Activated CD4-positive, alpha-beta T cell treated with anti-CD3 and anti-CD28 coated beads for 36 hours (primary cell): ENCODE measurements at places on chromosomes 5 and 9.

DNA sequence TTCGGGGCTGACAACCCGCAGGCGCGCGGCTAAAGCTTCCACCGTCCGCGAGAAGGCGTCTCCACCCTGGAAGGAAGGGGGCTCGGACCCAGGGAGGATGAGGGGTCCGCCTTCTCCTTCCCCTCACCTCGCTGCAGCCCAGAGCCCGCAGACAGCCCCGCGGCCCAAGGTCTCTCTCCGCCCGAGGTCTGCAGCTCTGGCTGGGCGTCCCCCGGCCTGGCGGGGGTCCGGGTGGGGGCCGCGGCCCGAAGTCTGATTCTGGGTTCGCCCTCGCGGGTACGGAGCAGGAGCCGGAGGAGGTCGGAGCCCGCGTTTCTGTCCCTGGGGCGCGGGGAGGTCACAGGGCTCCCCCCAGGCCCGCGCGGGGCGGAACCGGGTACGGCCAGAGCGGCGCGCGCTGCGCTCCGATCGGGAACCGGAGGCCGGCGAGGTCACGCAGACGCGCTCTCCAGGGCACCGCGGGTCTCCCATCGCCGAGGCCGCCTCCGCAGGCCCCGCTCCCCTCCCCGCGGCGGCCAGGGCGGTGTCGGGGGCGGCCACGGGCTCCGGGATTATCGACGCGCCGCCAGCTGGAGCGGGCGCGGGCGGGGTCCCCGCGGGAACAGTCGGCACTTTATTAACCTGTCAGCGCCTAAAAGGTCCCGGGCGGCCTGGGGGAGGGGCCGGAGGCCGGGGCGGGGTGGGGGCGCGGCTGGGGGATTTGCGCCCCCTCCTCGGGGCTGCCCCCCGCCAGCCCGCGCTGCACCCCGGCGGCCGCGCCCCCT lies 11.6 kb downstream of the LHX3 start:
- DNase-seq = no peak

DNA sequence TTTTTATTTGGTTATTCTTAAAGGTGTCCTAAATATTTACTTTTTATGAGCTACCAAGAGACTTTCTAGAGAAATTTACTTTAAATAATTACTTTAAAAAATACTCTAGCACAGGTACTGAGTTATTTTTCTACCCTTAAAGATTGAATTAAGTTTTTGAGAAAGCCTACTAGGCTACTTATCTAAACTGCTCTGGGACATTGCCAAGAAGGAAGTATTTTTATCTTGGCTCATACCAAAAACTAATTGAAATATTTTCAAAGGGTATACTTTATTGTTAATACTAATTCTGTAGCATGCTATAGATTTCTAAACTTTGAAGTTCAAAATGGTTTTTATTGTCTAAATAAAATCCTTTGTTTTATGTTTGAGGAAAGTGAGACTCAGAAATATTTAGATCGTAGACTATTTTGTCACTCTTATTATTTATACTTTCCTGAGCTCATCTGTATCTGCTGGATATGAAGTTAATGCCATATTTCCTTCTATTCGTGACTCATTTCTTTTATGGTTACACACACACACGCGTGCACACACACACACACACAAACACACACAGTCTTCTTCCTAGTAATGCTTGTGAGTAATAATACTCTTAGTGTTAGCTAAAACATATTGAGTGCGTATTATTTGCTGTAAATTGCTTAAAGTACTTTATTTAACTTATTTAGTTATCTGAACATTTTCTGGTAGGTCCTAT lies 89.5 kb downstream of the MAN2A1 start:
- no peak for DNase-seq

- DNase-seq = no peak
Measured at GRCh38 chr5:84474126-84474525, 89.4 kb upstream of the EDIL3 start.

DNA sequence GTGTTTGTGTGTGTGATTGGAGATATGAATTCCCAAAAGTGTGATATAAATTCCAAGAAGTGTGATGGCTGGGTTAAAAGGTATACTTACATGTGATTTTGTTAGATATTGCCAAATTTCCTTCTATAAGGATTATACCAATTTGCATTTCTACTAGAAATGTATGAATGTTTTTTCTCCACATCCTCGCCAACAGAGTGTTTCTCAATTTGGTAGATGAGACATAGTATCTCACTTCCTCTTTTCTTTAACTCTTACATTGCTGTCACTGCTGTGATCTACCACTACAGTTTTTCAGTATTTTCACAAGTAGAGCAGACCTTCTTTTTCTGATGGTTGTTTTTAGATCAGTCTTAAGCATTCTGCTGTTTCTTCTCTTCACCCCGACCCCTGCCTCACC lies 111.3 kb downstream of the FER start:
- DNase-seq = no peak

DNA sequence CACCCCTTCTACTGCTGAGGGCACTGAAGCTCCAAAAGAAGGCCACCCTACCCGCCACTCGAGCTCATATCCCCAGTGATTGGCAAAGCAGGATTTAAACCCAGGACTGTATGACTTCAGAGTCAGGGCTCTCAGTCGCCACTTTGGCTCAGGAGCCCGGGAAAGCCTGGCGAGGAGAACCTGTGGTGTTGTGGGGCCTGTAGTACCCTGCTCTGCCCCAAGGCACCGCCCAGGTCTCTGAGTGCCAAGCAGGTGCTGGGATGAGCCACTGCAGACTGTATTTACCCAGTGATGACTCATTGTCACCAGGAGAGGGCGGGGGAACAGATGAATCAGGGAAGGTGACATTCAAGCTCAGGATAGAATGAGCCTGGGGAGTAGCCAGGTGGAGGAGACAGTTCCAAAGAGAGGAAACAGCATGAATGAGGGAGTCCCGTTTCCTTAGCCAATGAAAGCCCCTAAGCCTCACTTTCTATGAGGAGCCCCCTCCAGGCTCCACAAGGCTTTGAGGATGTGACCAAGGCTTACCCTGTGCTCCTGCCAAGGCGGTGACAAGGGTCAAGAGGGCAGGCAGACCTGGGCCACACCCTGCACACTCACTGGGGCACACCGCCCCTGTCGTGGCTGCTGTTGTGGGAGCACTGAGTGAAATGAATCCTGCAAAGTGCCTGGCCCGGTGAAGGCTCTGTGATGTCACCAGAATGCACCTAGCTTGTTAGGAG lies 17.8 kb upstream of the DPM2 start:
- DNase-seq = peak; percentile 95

DNA sequence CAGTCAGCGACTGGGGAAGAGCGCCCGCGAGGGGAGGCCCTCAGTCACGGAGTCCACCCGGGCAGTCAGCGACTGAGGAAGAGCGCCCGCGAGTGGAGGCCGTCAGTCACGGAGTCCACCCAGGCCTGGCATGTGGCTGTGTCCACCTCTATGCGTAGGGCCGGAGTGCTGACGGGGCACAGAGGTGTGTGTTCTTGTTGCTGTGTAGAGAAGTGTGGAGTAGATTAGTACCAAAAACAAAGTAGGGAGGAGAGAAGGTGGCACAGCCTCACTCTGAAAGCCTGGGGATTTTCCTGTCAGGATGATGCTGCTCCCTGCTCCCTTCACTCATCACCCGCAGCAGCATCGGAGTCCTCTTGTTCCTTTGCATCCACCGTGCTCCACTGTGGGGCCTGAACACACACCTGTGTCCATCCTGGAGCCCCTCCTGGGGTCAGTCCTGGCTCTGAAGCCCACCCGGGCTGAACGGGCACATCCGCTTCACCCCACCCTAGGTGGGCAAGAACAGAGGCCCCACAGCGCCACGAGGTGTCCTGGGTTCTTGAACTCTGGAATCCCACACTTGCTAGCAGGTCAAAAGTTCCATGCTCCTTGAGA lies 37.9 kb downstream of the AHRR start:
- DNase-seq = no peak

DNA sequence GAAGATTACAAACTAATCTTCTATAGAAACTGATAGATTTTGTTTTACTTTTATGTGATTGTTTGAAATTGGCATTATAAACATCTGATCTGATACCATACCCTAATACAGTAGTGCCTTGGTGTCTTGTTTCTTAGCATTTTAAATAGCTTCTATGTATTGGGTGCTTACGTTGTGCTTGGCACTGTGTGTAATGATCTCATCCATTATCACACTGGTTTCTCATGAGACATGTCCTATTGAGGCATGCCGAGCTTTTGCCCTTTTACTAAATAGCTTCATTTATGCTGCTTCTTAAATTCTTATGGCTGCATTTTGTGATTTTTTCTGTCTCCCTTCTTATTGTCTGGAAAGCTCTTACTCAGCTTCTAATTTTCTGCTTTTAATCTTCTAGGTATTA lies 48.2 kb upstream of the TLR4 start:
- DNase-seq = no peak

GRCh38 chr9:112226091-112226490 lies 51.0 kb upstream of the SUSD1 start:
- DNase-seq = no peak

DNA sequence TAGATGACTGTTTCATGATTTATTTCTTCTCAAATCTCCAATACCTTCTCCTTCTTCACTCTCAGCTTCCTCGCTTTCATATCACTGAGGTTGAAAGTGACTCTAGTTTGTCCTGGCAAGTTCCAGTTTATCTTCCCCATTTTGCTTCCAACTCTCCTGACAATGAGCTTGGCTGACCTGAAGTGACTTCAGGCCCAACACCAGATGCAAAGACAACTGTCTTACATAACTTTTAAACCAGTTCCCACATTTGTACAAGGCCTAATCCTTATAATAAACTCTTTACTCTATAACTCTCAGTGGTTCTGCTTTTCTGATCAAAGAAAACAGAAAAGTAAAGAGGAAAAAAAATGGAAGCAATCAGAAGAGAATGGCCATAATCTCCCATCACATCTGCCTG lies 22.0 kb downstream of the GNG10 start:
- no peak for DNase-seq

DNA sequence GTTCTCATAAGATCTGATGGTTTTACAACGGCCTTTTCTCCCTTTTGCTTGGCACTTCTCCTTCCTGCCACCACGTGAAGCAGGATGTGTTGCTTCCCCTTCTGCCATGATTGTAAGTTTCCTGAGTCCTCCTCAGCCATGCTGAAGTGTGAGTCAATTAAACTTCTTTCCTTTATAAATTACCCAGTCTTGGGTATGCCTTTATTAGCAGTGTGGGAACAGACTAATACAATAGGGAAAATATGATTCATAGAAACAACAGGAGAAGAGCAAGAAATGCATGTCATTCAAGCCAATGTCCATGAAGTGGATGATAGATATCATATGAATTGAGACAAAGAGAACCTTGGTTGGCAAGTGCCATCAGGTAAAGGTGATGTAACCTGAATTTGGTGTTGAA lies 128.3 kb upstream of the HAPLN1 start:
- no peak for DNase-seq

DNA sequence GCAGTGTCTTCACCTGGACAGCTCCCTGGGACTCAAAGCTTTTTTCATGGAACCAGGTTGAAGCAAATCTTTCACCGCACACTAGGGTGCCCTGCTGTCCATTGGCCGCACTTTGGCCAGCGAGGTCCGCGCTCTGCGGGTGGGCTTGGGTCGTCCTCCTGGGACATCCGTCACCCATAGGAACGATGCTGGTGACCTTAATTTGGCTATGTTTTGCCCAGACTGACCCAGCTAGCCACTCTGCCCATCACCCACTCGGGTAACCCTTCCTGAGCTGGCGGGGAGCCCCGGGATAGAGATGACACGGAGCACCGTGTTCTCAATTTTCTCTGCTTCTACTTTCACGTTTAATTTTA lies 25.9 kb downstream of the ZDHHC11B start:
- DNase-seq = no peak

- DNase-seq = no peak
Measured at GRCh38 chr5:179553875-179554274, 3.5 kb downstream of the RUFY1 start.

DNA sequence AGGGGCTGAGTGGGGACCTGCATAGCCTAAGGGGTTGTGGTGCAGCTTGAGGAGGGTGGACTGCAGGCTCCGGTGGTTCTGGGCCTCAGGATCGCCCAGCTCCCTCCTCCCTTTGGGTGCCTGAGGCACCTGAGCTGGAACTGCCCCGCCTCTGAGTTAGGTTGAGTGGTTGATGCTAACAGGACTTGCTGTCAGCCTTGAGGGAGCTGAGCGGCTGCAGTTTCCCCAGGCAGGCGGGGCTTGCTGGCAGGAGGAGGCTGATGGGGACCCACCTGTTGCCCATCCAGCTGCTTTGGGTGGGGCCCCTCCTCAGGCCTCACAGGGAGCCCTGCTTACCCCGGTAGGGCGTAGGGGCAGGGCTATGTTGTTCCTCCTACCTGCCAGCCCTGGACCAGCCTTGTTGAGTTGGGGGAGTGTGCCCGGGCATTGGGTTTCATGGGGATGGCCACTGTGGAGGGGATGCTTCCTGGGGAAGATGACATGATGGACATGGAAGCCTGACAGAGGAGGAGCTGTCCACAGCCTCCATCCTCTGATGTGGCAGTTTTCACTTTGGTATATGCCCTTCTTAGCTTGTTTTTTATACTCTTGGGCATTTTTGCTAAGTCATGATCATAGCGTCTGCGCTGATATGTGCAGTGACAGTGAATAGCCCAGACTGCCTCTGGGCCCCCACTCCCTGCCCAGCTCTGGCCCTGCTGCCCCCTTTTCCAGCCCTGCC lies 14.3 kb downstream of the WNK2 start:
- DNase-seq = no peak
